ENCODE measurements at places on chromosomes 3 and 15. TPM values are rescaled to one million over a fixed set of nuclear protein-coding genes. Genes with fewer than 3 reads are reported as not detected.

Gene MFGE8
- total RNA-seq = 380 TPM

- no peak overlapping the region for H3K4me3 ChIP-seq
- no peak for DNase-seq
- peaks cover 14% of the 10 kb centered on the region for H3K36me3 ChIP-seq
- H3K27me3 ChIP-seq = no peaks in the 10 kb centered on the region
- H3K4me1 ChIP-seq = peaks cover 3% of the 10 kb centered on the region
- H3K27ac ChIP-seq = no peak overlapping the region
Observed at GRCh38 chr3:4396542-4396941, 70.5 kb downstream of the SUMF1 start.

Gene DUOXA2
- 21.7 TPM for total RNA-seq

- no peaks in the 10 kb centered on the region for H3K36me3 ChIP-seq
- H3K27ac ChIP-seq = no peak overlapping the region
- no peaks in the 10 kb centered on the region for H3K4me1 ChIP-seq
- H3K27me3 ChIP-seq = no peaks in the 10 kb centered on the region
- DNase-seq = no peak
- H3K4me3 ChIP-seq = no peak overlapping the region
Observed at GRCh38 chr3:175502155-175502554, 643.0 kb downstream of the NAALADL2 start.

DNA sequence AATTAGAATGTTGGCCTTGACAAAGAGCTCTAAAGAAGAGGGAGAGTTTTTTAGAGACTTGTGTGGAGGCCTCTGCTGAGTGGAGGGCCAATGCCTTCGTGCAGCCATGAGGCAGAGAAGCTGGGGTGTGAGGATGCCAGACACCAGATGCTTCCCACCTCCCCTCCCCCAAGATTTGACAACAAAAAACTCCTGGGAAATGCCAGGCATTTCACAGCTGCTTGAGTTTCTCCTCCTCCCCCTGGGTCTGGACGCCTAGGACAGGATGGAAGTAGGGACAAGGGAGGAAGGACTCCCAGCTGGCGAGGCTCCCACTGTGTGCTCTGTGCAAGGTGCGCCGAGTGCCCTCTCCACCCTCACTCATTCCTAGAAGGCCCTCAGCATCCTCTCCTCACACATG, 20.1 kb downstream of the TGM4 start:
- no peaks in the 10 kb centered on the region for H3K4me1 ChIP-seq
- H3K27me3 ChIP-seq = peaks cover 4% of the 10 kb centered on the region
- no peaks in the 10 kb centered on the region for H3K36me3 ChIP-seq
- DNase-seq = no peak
- H3K4me3 ChIP-seq = no peak overlapping the region

DNA sequence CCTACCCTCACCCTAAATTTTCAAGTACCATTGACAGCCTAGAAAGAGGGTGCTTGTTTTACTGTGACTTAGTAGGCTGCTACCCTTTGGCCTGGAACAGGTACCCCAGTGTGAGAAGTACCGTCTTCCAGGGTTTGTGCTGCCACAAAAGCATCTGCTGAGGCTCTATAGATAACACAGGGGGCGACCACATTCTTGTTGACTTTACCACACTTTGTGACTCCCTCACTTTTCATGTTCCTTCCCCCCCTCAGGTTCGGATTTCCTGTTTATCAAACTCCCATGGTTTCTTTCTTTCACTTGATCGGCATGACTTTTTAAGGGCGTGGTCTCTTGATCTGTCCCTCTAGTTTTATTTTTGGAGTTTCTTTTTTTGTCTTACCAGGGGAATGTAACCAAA, 23.5 kb downstream of the EXOG start:
- DNase-seq = no peak
- peaks cover 53% of the 10 kb centered on the region for H3K36me3 ChIP-seq
- H3K27ac ChIP-seq = no peak overlapping the region
- H3K4me3 ChIP-seq = no peak overlapping the region
- no peaks in the 10 kb centered on the region for H3K4me1 ChIP-seq
- H3K27me3 ChIP-seq = no peaks in the 10 kb centered on the region

DNA sequence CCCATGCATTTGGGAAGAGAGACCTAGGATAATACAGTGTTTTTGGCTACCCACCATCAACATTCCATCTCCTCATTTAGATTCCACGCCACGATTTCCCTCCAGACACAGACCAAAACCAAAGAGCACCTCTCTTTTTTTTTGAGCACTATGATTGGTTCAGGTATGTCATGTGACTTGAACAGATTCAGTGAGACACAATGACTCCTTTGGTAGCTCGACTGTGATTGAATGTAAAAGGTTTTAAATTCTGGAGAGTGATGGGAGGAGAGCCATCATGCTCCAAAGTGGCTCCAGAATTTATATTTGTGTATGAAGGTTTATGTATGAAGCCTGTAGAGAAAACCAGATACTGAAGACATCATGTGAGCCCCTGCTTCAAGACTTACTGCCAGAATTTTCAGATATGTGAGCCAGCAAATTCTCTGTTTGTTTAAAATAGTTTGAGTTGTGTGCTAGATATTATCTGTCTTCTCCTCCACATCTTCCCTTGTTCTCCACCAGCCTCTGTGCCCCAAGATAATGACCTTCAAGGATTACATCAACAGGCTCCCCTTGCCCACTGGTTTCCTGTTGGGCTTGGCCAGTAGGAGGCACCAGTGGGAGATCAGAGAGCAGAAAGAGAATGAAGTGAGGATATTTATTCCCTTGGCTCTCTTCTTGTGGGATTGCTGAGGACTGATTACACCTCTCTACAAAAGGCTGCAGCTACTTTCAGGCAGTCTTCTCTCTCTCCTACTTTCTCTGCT, 12.5 kb downstream of the MYD88 start:
- H3K27me3 ChIP-seq = no peaks in the 10 kb centered on the region
- H3K4me3 ChIP-seq = no peak overlapping the region
- no peak for DNase-seq
- no peaks in the 10 kb centered on the region for H3K4me1 ChIP-seq
- H3K27ac ChIP-seq = peak overlapping the region; percentile 16

DNA sequence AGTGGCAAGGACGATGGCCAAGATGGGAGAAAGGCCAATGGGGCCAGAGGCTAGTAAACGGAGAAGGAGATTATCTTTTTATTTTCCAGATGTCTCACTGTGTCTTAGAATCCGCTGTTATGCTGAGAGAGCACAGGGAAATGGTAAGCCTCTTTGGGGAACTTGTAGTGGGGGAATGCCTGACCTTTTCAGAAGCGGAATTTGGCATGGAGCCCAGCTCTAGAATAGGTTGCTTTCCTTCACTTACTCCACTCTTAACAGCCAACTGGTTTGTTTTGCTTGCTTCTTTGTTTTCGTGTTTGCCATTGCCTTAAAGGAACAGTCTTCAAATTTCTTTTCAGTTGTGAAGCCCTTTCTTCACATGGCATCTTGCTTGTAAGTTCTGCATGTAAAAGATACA, 316.2 kb upstream of the THRB start:
- DNase-seq = peak; percentile 38
- H3K27me3 ChIP-seq = no peaks in the 10 kb centered on the region
- H3K36me3 ChIP-seq = no peaks in the 10 kb centered on the region

Data from stomach (tissue), 19 donors.